ENCODE measurements at places on chromosomes 1 and 21.

DNA sequence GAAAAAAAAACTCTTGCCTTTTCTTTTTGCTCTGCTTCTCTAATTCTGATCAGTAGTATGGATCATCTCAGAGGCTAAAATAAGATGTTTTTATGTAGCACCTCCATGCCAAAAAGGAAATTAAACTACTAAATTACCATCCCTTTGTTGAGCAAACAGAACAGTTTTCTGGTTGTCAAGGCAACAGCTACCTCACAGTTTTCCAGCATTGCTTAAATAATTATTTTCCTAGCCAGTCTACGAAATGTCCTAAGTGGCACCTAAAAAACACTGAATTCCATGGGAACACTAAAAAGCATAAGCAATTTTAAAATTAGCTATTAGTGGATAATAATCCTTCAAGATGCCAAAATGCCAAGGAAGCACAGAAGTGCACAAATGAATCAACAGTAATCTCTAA, 61.7 kb downstream of the ARID4B start:
- DNase-seq = no peak

GRCh38 chr1:15540186-15540585, 13.5 kb downstream of the DNAJC16 start:
- DNase-seq = no peak

- no peak for DNase-seq
Measured at GRCh38 chr1:210288116-210288515, 40.6 kb upstream of the HHAT start.

GRCh38 chr1:235852887-235853286, 13.8 kb downstream of the LYST start:
- DNase-seq = no peak

DNA sequence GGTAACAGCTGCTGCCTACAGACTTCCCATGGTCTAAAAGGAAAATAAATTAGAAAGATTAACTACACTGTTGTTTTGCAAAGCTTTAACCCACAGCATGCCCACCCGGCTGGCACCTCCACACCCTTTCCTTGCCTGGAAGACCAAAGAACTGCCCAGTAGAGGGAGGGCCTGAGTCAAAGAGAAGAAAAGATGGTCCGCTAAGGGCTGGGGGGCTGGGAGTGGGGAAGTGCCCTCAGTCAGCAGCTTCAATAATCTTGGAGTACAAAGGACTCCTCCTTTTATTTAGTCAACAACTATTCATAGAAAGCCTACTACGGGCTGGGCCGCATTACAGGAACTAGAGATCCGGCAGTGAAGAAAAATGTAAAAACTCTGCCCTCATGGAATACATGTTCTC, 40.6 kb downstream of the ERI3 start:
- no peak for DNase-seq

GRCh38 chr1:91791103-91791502, 94.8 kb downstream of the TGFBR3 start:
- DNase-seq = no peak
